ENCODE measurements at places on chromosomes 12 and 14.

GRCh38 chr12:106248846-106249371 is 1.1 kb upstream of the CKAP4 start:
- peak; percentile 81 for DNase-seq

- no peak for DNase-seq
Observed at GRCh38 chr14:70742316-70742715, 67.0 kb downstream of the MAP3K9 start.

GRCh38 chr14:56147986-56148901 is 30.0 kb downstream of the PELI2 start:
- DNase-seq: no peak

- DNase-seq: peak; percentile 56
Observed at GRCh38 chr12:87142342-87142741, 886.2 kb upstream of the MGAT4C start.

- peak; percentile 32 for DNase-seq
Observed at GRCh38 chr14:69685716-69686115, 74.3 kb downstream of the SUSD6 start.

- DNase-seq: peak; percentile 97
Observed at GRCh38 chr12:101925361-101925760, 48.0 kb downstream of the DRAM1 start.

DNA sequence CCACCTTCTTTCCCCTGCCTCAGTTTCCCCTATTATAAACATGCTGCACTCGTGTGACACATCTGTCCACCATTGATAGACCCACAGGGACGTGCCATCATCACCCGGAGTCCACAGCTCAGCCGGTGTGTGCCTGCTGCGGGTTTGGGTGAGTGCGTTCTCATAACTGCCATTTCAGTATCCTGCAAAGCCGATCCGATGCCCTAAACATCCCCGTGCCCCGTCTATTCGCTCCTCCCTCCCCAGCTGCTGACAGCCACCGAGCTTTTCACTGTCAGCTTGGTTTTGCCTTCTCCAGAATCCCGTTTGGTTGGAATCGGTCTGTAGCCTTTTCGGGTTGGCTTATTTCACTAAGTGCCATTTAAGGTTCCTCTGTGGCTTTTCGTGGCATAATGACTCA is 3.9 kb downstream of the LRCOL1 start:
- no peak for DNase-seq

DNA sequence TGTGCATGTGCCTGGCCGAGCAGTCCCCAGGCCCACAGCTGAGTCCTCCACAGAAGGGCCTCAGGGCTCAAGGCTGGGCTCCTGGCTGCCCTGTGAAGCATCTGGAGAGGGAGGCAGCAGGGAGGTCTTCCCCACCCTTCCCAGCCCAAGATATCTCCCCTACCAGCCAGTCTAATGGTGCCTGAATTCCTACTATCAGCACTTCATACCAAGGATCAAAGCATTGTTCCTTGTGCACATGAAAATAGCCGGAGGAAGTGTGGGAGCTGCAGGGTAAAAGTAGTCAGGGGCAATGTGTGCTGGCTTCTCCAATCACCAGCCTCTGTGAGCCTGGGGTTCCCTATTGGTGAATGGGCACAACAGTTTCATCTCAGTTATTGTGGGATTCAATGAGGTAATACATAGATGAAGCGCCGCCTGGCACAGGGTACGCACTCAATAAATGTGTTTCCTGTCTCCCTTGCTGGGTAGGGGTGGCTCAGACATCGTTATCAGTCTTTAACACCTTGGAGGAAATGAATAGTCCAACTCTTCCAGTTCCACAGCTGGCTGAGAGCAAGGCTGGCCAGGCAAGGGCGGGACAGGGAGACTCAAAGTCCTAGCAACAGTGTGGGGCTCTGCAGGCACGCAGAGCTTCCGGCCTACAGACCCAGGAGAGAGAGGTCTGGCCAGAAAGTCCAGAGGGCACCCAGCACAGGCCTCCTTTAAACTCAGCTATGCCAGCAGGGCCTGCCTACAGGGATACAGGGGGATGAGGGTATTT is 39.1 kb upstream of the PNMA1 start:
- DNase-seq: no peak

- no peak for DNase-seq
Observed at GRCh38 chr12:28367326-28367725, 177.1 kb downstream of the CCDC91 start.

DNA sequence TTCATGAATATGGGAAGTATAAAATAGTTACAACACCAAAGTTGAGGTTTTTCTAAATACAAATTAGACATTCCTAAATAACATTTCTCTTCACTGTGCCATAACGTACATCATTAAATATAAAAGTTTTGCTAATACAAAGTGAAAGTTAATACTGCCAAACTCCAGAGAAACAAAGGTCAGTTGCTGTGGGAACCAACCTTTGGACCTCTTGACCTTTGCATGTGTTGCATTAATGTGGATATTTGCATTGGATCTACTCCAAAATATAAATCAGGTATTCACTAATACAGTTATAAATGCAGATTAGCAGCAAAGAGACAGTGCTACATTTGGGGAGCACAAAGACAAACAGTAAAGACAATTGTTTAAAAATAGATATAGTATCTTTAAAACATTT is 366.0 kb upstream of the USP15 start:
- no peak for DNase-seq

- no peak for DNase-seq
Observed at GRCh38 chr12:94942663-94943062, 60.8 kb downstream of the NDUFA12 start.

DNA sequence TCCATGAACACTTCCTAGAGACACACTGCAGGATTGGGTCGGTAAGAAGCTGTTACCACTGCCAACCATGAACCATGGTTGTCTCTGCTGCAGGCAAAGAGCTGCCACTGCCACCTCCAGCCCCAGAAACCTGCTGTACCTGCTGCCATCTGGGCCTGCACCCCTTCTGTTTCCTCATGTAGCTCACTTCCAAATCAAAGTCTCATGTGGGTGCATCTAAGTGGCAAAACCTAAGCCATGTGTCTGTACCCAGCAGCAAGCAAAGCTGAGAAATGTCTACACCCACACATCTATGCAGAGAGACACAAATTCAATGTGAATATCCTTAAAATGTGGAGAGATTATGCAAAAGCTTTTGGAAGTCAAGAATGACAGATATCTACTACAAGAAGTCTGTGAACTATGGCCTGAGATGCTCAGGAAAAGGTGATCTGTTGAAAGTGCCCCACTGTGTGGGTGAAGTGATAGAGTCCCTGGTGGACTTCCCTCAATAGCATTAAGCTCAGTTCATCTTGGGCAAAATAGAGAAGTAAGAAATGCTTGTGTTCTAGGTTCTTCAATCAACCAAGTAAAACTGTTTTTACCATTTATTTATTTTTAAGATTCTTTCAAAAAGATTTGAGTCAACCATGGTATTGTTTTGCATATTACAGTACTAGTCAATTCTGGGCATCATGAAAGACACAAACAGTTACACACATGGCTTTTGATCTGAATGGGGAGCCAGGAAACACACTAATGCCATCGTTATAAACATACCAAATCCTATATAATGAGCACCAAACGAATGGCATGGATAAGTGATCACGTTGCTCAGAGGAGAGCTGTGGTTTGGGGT is 64.4 kb downstream of the FOS start:
- DNase-seq: no peak

GRCh38 chr12:113474635-113475436 is 3.2 kb upstream of the LHX5 start:
- no peak for DNase-seq

- no peak for DNase-seq
Observed at GRCh38 chr12:47297993-47298392, 218.2 kb upstream of the AMIGO2 start.

Measured in fibroblast of skin of right biceps (primary cell).